ENCODE measurements at places on chromosomes 1 and 21.

DNA sequence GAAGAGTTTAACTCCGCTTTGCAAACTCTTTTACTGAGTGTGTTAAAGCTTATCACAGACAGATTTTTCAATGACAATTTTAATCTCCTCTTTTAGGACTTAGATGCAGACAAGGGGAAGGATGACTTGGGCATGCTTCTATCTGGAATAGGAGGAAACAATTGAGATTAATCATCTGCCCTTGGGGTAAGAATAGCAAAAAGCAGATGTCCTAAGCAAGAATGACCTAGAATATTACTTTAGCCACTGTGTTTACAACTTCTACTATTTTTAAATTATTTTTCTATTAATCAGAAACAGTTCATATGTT is 569.0 kb upstream of the ADGRL2 start:
- DNase-seq, result no peak

DNA sequence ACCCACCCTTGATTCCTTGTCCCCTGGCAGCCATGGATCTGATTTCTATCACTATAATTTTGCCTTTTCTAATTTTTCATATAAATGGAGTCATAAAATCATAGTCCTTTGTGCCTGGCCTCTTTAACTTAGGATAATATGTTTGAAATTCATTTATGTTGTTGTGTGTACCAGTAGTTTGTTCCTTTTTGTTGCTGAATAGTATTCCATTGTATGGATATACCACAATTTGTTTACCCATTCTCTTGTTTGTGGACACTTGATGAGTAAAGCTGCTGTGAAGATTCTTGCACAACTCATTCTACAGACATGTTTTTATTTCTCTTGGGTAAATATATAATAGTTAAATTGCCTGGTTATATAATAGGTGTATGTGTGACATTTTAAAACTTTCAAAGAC is 22.7 kb upstream of the GJA8 start:
- DNase-seq, result no peak

GRCh38 chr1:215128504-215128903 is 46.0 kb downstream of the KCNK2 start:
- no peak for DNase-seq

DNA sequence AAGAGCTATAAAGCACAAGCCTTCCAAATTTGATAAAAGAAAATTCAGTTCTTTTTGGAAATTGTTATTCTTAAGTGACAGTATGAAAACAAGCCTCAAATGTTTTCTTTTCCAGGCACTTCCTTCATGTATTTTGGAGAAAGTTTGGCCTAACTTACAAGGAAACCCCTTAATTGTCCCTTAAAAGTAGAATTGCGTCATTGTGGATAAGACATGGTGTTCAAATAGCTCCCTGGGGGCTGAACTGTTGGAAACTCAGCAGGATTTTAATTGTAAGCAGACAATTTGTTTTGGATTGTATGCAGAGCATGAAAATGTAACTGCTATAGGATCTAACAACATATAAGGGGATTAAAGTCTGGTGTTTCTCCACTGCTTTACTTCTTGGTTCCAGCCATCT is 35.4 kb upstream of the FGGY start:
- DNase-seq, result no peak

DNA sequence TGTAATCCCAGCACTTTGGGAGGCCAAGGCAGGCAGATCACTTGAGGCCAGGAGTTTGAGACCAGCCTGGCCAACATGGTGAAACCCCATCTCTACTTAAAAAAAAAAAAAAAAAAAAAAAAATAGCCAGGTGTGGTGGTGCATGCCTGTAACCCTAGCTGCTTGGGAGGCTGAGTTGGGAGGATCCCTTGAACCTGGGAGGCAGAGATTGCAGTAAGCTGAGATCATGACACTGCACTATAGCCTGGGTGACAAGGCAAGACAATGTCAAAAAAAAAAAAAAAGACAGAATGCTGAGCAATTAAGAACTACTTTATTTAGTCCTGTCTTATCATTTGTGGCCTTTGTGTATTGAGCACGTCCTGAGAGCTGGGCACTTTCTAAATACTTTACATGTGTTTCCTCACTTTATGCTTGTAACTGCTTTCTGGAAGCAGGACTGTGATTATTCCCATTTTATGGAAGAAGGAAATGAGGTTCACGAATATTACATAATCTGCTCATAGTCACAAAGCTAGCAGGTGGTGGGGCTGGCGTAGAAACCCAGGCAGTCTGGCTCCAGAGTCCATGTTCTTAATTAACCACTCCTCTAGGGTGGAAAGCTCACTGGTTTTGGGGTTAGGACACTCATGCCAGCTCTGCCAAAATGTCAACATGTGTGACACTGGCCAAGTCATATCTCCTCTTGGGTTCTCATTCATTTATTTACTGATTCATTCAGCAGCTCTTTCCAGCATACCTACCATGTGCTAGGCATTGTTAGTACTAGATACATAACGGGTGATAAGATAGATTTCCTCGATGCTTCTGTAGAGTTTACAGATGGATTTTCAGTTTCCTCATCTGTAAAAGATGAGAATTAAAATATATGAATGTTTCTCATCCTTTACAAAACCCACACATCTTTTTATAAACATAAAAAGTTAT is 57.7 kb downstream of the DDR2 start:
- no peak for DNase-seq

GRCh38 chr1:26373281-26373680 is 731 bp upstream of the ZNF683 start:
- peak; percentile 13 for DNase-seq

DNA sequence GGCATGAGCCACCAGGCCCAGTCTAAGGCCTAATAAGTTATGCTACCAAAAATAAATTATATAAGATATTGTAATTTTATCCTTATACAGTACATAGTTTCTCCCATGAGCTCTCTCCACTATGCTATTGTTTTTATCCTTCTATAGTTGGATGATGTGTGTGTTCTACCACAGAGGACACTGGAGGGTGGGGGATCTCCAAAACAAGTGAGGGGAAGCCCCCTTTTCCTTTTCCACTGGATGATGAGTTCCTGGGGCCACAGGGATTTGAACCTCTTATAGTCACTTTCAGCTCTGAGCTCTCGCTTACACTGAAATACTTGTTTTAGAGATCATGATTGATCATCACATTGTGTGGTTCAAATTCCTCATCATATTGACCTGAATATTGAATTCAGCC is 77.6 kb upstream of the VAV3 start:
- no peak for DNase-seq

DNA sequence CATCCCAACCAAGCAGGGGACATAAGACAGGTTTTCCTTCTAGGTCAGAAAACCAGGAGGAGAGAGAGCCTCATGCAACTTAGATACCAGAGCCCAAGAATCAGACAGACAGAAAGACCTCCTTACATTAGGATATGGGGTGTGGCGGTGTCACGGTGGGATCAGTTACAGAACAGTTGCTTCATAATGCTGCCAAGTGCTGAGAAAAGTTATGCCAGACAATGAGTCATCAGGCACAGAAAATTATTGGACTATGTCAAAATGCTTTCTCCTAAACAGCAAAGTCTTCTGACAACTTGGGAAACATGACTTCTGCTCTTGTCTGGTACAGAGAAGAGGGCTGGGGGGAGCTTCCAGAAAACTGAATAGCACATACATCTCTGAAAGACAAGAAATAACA is 1120.2 kb upstream of the TMPRSS15 start:
- DNase-seq, result no peak

- DNase-seq, result no peak
Observed at GRCh38 chr21:33685613-33686197, 43.4 kb downstream of the ITSN1 start.

DNA sequence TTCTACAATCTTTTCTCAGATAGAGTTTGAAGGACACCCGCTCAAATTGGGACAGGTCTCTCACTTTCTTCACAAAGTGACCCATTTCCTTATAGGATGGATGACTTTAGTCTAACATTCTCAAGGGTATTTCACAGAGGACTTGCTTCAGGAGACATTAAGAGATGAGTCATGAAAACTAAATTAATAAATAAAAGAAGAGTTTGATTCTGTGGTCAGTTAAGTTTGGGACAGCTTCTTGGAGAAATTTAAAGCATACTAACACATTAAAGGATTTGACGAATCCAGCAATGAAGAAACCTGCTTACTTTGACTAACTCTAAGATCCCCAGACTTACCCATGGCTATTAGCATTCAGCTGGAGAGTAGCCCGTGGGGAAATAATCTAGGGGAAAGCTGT is 95.6 kb upstream of the RAB3GAP2 start:
- no peak for DNase-seq

GRCh38 chr1:203504400-203505250 is 10.7 kb downstream of the OPTC start:
- peak; percentile 64 for DNase-seq

- DNase-seq, result no peak
Observed at GRCh38 chr1:6096243-6097116, 50.8 kb downstream of the KCNAB2 start.

DNA sequence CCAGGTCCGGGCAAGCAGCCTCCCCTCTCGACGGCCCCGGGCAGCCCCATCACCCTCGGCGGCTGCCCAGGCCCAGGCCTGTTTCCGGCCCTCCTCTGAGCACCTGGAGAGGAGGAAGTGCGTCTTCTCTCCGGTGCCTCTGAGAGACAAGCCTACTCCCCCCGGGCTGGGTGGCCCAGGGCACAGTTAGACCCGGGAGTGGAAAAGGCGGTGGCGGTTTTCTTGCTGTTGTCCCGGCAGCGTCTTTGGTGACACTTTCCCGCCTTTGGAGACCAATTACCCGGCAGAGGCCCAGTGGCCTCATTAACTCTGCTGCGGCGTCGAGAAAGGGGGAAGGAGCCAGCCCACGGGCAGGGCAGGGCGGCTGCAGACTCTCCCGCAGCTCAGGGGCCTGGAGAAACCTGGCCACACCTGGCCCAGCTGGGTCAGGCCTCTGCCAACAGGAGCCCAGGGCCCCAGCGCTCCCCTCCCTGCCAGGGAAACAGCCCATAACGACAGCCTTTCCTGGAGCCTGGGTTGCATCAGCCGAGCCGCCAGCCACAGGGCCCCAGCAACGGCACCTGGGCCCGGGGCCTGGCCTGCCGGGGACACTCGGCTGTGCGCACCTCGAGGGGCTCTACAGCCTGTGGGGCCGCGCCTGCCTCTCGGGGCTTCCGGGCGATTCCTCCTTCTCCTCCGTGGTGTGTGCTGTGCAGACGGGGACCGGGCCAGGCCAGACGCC is 28.4 kb upstream of the C1orf159 start:
- DNase-seq, result peak; percentile 39

DNA sequence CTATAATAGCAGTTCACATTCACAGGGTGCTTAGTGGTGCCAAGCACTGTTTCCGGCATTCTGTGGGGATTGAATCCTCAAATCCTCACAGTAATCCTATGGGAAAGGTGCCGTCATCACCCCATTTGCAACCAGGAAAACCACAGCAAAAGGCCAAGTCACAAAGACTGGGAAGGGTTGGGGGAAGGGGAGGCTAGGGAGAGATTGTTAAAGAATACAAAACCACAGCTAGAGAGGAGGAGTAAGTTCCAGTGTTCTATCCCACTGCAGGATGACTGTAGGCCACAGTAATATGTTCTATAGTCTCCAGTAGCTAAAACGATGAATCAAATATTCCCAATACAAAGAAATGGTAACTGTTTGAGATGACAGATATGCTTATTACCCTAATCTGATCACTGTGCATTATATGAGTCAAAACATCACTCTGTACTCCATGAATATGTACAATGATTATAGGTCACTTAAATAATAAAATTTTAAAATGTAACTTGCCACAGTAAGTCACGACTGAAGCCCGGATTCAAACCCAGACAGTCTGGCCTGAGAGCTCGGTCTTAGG is 256.8 kb downstream of the TOMM20 start:
- DNase-seq, result no peak

DNA sequence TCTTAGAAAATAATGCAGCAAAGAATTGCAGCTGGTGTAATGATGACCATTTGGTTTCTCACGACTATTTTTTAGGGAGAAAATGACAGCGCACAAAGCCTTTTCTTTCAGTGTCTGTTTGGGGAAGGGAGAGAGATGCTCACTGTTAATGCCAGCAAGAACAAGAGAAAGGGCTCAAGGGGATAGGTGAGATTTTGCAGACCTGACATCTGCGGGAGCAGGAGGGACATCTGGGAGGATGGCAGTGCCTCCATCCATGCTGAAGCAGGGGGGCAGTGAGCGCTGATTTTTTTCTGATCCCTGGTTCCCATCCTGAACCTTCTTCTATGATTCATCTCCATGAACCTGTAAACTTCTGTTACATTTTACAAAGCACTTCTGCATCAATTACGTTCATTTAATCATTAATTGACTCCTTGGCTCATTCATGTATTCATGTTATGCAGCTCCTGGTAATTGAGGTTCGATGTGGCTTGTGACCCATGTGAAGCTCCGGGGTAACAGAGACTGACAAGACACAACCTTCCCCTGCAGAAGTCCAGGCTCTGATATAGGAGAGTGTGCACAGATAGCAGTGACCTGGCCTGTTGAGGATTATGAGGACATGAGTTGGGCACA is 595.3 kb downstream of the PTPRU start:
- no peak for DNase-seq

DNA sequence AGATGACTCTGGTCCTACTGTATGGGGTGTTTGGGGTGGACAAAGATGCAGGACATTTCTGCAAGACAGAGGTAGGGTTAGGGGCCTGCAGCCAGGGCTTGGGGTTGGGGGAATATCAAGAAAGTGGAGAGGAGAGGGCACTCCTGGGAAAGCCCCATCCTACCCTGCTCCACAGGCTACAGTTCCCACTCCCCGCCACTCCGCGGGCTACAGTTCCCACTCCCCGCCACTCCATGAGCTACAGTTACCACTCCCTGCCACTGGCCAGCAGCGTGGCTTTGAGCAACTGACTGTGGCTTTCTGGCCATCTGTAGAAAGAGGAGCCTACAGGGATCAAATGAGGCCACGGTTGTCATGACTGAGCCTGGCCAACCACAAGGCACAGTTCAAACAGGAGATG is 93.8 kb upstream of the GRIK3 start:
- no peak for DNase-seq

DNA sequence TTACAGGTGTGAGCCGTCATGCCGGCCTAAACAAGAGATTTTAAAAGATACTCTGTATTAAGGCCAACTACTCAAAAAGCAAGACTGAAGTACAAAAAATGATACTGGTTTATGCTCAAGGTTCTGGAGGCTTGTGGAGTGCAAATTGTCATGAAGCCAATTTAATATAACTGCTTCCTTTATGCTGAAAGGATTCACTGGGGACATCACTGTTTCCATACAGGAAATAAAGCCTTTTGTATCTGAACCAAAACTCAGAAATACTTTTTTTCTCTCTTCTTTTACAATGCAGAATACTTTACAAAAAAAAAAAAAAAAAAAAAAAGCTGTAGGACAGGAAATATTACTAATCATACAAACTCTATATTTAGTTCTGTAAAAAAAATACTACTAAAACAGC is 55.5 kb upstream of the CNN3 start:
- no peak for DNase-seq

DNA sequence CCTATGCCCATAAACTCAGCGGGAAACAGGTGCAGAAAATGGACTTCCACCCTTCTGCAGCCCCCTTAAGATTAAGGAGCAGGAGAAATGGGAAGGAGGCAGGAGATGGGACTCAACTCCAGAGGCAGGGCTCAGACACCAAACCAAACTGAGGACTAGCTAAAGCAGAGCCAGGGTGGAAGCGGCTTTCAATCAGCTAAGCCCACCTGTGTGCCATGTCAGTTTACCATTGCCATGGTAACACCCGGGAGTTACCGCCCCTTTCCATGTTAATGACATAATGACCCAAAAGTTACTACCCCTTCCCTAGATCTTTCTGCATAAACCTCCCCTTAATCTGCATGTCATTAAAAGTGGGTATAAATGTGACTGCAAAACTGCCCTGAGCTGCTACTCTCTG is 653.5 kb downstream of the PTPRU start:
- no peak for DNase-seq

- DNase-seq, result no peak
Observed at GRCh38 chr1:111559736-111560279, 56.4 kb upstream of the ADORA3 start.
